ENCODE measurements at places on chromosomes 5 and 9. TPM values are rescaled to one million over a fixed set of nuclear protein-coding genes. Genes with fewer than 3 reads are reported as not detected.

Gene SPINK6
- not detected for total RNA-seq

Gene AIF1L
- 52.5 TPM for total RNA-seq

Gene KCNT1
- total RNA-seq = not detected

Gene S1PR3
- total RNA-seq = 4.2 TPM

Gene FAM193B
- 36.4 TPM for total RNA-seq

Gene FAM81B
- not detected for total RNA-seq

Gene SERF1A
- 9.6 TPM for total RNA-seq

Gene C5orf52
- not detected for total RNA-seq

Gene GFI1B
- total RNA-seq = not detected

Gene CSNK1G3
- total RNA-seq = 29.8 TPM
